ENCODE measurements at places on chromosomes 7 and 10. TPM values are rescaled to one million over a fixed set of nuclear protein-coding genes. Genes with fewer than 3 reads are reported as not detected.

Gene ZNF518A
- 12.7 TPM for total RNA-seq

Gene SEMA3E
- total RNA-seq = 0.70 TPM

Gene ACSM6
- total RNA-seq = 0.30 TPM

Gene CRYGN
- total RNA-seq = not detected

Gene FGFBP3
- 0.65 TPM for total RNA-seq
